Glutamatergic neuron (in vitro differentiated cells): ENCODE measurements at places on chromosomes 11 and 22. TPM values are rescaled to one million over a fixed set of nuclear protein-coding genes. Genes with fewer than 3 reads are reported as not detected.

DNA sequence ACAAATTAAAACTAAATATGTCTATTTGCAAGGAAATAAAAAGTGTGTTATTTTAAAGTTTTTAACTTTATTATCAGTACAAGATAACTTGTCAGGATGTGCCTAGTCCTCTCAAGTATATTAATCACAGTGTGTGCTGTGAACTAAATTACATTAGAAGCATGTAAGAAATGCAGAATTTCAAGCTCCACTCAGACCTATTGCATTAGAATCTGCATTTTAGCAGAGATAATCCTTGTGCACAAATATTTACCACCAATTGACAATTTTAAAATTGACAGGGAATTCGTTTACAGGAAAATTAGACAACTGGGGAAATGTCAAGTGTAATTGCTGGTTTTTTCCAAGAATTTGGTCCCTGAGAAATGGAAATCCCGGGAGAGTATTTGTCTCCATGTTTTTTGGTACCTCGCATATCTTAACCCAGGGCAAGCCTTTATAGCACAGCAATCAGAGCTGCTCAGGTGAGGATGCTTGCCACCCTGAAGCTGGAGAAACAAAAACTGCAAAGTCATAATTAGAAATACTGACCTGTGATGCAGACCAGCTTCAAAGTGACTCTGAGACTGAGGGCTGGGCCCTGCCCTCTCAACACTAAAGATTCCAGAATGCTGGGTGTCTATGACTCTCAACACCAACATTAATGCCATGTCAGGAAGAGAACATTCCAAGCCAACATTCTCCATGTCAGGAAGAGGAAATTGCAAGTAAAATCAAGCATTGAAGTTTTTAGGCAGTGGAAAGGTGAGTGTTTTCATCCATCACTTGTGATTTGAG, at the start of gene OR8G1:
OR8G1 (plus strand) TSS at position 475 of the 777 bp plus-strand sequence. CDS start 8,581 bp downstream, outside the sequence.
- no peak for DNase-seq
- no peak within 1 kb of the TSS for H3K4me3 ChIP-seq
- H3K36me3 ChIP-seq: no peaks in the 10 kb centered on the region
- no peaks in the 10 kb centered on the region for H3K4me1 ChIP-seq
- H3K27ac ChIP-seq: no peak within 1 kb of the TSS

- no peak overlapping the region for H3K27ac ChIP-seq
- H3K36me3 ChIP-seq: no peaks in the 10 kb centered on the region
- no peak for DNase-seq
- H3K4me3 ChIP-seq: no peak overlapping the region
These were observed 248.0 kb downstream of the ST3GAL4 start for GRCh38 chr11:126603486-126603885.

- no peak overlapping the region for H3K4me3 ChIP-seq
- peaks cover 22% of the 10 kb centered on the region for H3K4me1 ChIP-seq
These were observed 15.4 kb downstream of the CARD10 start for GRCh38 chr22:37503850-37504249.

- no peak overlapping the region for H3K27ac ChIP-seq
- H3K4me1 ChIP-seq: no peaks in the 10 kb centered on the region
- peaks cover 2% of the 10 kb centered on the region for H3K27me3 ChIP-seq
- DNase-seq: no peak
- no peaks in the 10 kb centered on the region for H3K36me3 ChIP-seq
These were observed 30.4 kb downstream of the OR10A6 start for GRCh38 chr11:7900686-7901085.

- no peak overlapping the region for H3K27ac ChIP-seq
- no peak for DNase-seq
- H3K36me3 ChIP-seq: peaks cover 5% of the 10 kb centered on the region
- no peaks in the 10 kb centered on the region for H3K4me1 ChIP-seq
- H3K27me3 ChIP-seq: no peaks in the 10 kb centered on the region
- H3K4me3 ChIP-seq: no peak overlapping the region
These were observed 13.7 kb downstream of the COA4 start for GRCh38 chr11:73862986-73863385.

DNA sequence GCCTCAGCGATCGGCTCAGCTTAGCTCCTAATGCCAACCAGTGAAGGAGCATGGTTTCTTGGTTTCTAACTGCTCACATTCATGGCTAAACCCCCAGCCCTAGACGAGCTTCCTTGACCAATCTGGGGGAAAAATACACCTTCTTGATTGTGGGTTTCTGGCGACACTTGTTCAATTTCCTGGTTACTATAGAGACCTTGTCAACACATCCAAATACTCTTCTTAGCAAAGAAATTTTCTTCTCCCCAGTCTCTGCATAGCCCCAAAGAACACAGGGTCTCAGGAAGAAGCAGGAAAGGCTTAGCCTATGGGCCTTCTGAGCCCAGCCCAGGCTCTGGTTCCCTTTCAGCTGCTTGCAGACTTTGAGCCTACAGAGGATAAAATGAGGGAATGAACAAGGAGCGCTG, 88.5 kb upstream of the SYT13 start:
- no peak overlapping the region for H3K4me3 ChIP-seq
- no peak for DNase-seq
- H3K27ac ChIP-seq: no peak overlapping the region
- no peaks in the 10 kb centered on the region for H3K36me3 ChIP-seq
- peaks cover 15% of the 10 kb centered on the region for H3K4me1 ChIP-seq
- peaks cover 3% of the 10 kb centered on the region for H3K27me3 ChIP-seq

DNA sequence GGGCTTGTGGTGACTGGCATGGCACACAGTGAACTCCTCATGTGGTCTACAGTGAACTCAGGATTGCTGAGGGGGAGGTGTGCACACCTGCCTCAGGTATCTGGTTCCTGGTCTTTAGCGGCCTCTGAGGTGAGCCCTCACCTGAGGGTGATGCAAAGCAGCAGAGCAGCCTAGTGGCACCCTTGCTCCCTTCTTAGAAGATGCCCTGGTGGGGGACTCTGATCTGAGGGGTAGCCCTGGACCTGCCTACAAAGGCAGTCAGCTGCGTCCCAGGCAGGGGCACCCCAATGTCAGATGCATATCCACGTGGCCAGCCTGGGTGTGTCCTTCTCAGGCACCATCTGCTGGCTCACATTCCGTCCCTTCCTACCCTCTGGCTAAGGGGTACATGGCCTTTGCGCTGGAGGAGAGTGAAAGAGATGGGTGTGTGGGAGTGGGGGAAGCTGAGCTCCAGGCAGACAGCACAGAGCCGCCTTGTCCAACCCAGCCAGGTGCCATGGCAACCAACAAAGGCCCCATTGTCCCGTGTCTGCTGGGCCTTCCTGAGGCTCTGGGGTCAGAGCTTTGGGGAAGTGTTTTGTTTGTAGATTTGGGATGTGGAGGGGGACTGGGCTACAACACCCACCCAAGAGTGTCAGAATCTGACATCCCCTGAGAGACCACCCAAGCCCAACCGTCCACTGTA, 5.8 kb downstream of the PLEKHB1 start:
- H3K27me3 ChIP-seq: peaks cover 7% of the 10 kb centered on the region
- H3K27ac ChIP-seq: no peak overlapping the region
- DNase-seq: no peak
- H3K36me3 ChIP-seq: no peaks in the 10 kb centered on the region

DNA sequence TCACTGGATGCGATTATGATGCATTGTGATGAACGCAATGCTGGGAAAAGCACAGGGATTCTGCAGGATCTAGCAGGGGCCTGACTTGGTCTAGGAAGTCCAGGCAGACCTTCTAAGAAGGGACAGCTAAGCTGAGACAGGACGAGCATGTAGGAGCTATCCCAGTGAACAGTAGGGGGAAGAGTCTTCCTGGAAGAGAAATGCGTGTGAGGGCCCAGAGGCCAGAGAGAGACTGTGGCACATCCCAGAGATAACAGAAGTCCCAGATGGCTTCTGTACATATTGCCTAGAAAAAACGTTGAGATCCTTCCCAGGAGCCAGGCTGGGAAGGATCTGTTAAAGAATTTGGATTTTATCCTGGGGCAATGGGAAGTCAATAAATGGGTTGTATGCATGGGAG, 24.6 kb downstream of the RCN1 start:
- no peak overlapping the region for H3K4me3 ChIP-seq
- H3K27ac ChIP-seq: no peak overlapping the region
- H3K36me3 ChIP-seq: no peaks in the 10 kb centered on the region
- DNase-seq: no peak
- peaks cover 18% of the 10 kb centered on the region for H3K4me1 ChIP-seq

GRCh38 chr11:82195283-82195682, 538.4 kb downstream of the FAM181B start:
- peaks cover 12% of the 10 kb centered on the region for H3K27me3 ChIP-seq
- peaks cover 46% of the 10 kb centered on the region for H3K4me1 ChIP-seq
- no peaks in the 10 kb centered on the region for H3K36me3 ChIP-seq
- no peak overlapping the region for H3K4me3 ChIP-seq

DNA sequence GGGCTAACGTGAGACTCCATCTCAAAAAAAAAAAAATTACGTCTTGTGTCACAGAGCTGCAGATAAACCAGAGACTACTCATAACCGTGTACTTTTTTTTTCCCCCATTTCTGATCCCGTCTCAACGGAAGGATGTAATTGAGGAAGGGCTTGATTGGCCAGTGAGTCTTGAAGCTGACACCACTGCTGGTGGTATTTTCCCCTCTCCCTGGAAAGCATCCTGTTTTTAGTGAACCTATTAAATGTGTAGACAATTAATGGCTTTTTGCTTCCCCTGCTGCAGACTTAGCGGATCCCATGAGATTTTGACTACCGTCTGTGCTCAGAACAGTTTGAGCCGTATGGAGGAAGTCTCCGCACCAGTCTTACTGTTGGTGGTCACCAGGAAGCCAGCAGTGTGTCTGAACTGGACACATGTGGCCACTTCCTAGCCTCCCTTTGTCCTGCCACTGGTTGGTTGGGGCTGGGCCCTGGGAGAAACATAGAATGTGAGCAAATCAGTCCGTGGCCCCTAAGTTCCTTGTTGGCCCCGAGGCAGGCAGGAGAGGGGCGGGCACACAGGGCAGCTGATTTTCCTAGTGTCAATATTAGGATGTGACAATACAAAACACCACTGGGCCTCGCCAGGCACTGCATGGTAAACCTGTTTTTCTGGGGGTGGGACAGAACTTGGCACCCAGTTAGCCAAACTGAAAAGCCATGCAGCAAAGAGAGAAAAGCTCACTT, 3.1 kb downstream of the BIK start:
- H3K27me3 ChIP-seq: peaks cover 15% of the 10 kb centered on the region
- H3K4me3 ChIP-seq: peak overlapping the region; percentile 82
- H3K4me1 ChIP-seq: peaks cover 16% of the 10 kb centered on the region
- DNase-seq: peak; percentile 49

DNA sequence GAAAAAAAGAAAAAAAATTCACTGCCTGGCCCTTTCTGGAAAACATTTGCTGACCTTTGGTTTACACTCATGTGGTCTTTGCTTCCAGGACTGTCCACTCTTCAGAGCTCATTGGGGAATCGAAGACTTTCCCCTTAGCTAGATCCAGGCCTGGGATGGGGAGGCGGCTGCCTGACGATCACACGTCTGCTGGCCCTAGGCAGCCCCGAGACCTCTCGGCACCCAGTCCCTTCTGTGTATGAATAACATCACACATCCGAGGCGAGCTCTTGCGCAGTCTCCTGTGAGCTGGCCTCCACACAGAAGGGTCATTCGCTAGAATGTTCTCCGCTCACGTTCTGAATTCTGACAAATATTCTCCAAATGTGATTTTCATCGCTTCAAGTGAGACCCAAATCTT, 25.7 kb upstream of the GAL start:
- peaks cover 4% of the 10 kb centered on the region for H3K27me3 ChIP-seq
- H3K4me3 ChIP-seq: no peak overlapping the region
- H3K36me3 ChIP-seq: peaks cover 21% of the 10 kb centered on the region

GRCh38 chr22:27499121-27499520, 302.4 kb downstream of the MN1 start:
- H3K4me3 ChIP-seq: no peak overlapping the region
- no peaks in the 10 kb centered on the region for H3K4me1 ChIP-seq
- H3K27me3 ChIP-seq: peaks cover 6% of the 10 kb centered on the region
- no peak overlapping the region for H3K27ac ChIP-seq
- H3K36me3 ChIP-seq: peaks cover 8% of the 10 kb centered on the region

DNA sequence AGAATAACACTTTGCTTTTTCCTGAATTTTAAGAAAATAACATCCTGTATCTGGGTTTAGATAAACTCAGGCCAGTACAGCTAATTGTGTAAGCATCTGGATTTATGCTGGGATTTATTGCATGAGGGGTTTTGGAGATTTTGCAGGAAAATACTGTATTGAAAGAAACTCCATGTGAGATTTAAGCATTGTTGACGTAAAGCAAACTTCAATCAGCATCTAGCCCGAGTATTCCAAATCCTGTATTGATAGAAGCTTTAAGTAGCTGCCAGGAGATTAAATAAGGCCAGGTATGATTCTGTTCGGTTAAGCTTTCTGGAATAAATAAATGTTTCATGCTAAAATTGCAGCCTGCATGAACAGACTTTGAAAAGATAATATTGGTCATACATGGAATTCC, 36.3 kb upstream of the LYVE1 start:
- H3K4me1 ChIP-seq: peaks cover 13% of the 10 kb centered on the region

DNA sequence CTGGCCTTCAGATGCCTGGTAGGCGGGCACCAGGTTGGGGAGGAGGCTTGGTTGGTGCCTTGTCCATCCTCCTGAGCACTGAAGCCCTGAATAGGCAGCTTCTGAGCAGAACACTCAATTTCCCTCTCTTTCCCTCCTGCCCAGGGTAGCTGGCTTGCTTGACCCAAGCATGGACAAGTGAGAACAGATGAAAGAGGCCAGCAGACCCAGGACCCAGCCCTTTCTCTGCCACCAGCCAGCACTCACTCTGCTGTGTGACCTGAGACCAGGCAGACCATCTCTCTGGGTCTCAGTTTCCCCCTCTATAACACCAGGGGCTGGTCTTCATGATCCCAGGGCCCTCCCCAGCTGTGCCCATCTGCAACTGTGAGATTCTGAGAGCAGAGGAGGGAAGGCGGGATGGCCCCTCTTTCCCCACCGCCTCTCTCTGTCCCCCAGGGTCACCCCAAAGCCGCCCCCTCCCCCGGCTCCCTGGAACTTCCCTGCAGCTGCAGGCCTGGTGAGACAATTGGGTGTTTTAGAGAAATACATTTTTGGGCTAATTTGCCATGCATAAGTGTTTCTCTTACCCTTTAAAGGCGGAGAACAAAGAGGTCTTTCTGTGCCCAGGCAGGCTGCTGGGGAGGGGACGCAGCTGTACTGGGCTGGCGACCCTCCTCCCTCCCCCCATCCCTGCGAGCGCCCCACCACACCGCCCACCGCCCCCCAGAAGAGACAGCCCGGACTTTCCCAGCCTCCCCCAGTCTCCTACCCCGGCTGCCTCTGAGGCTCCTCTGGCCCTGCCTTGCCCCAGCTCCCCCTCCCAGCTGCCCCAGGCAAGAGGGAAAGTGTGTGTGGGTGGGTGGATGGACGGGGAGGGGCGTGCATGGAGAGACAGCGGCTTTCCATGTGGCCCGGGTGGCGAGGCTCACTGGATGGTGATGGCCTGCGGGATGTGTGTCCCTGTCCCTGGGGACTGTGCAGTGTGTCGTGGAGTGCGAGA, 30.8 kb upstream of the PICK1 start:
- peaks cover 14% of the 10 kb centered on the region for H3K4me1 ChIP-seq
- H3K27me3 ChIP-seq: peaks cover 5% of the 10 kb centered on the region
- no peaks in the 10 kb centered on the region for H3K36me3 ChIP-seq
- H3K4me3 ChIP-seq: no peak overlapping the region
- no peak overlapping the region for H3K27ac ChIP-seq

- H3K36me3 ChIP-seq: no peaks in the 10 kb centered on the region
- H3K4me3 ChIP-seq: peak overlapping the region; percentile 58
- H3K27ac ChIP-seq: peak overlapping the region; percentile 5
These were observed 55.9 kb downstream of the ZC3H12C start for GRCh38 chr11:110148775-110149744.

GRCh38 chr11:69002570-69003231, 10.3 kb downstream of the MRGPRF start:
- no peak overlapping the region for H3K4me3 ChIP-seq
- no peak for DNase-seq
- H3K36me3 ChIP-seq: no peaks in the 10 kb centered on the region
- peaks cover 17% of the 10 kb centered on the region for H3K4me1 ChIP-seq

Gene LGR4
- 87.1 TPM for total RNA-seq

Gene APOA5
- not detected for total RNA-seq
